ENCODE measurements at places on chromosomes 4 and X. TPM values are rescaled to one million over a fixed set of nuclear protein-coding genes. Genes with fewer than 3 reads are reported as not detected.

DNA sequence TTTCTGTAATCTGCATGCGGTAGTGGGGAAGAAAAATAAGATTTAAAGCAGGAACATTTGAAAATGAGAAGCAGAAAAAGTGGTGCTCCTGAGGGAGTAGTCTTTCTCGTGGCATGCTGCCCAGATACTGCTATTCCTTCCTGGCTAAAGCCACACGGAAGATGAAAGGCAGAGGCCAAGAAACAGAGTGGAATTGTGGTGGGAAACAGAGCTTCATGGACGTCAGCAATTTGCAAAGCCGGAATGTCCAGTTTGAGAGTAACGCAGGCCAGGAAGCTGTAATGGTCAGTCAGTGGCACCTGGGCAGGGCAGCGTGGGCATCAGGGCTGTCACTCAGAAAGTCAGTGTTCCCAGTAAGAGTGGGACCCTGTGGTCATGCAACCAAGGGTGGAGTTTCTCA lies 63.7 kb upstream of the FMR1 start:
- DNase-seq, result no peak

- DNase-seq, result no peak
These were observed 7.4 kb upstream of the PDE6B start for GRCh38 chr4:617644-618641.

- DNase-seq, result peak; percentile 11
These were observed 440.9 kb downstream of the MID1IP1 start for GRCh38 chrX:39242187-39242586.

DNA sequence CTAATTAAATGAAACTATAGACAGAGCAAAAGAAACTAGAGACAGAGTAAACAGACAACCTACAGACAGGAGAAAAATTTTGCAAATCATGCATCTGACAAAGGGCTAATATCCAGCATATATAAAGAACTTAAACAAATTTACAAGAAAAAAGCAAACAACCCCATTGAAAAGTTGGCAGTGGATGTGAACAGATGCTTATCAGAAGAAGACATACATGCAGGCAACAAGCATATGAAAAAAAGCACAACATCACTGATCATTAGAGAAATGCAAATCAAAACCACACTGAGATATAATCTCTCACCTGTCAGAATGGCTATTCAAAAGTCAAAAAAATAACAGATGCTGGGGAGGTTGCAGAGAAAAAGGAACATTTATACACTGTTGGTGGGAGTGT lies 14.8 kb downstream of the ZNF280C start:
- DNase-seq, result no peak

Gene FGG
- total RNA-seq, result not detected

GRCh38 chrX:155105919-155106318 lies 34.6 kb downstream of the BRCC3 start:
- no peak for DNase-seq

Gene SMR3B
- total RNA-seq, result not detected

DNA sequence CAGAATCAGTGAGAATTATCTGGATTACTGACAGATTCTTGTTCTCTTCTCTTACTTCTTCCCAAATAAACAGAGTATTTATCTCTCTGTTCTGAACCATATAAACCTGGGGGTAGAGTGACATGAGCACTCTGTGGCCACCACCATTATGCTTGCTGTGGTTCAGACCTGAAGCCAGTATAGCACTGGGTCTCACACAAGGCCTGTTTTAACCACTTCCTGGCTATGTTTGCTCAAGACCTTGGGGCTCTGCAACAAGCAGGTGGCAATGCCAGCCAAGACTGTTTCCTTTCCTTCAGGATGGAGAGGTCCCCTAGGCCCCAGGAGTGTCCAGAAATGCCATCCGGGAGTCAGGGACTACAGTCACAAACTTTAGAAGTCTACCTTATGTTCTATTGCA lies 21.7 kb upstream of the HEPH start:
- no peak for DNase-seq

Gene XAGE1A
- total RNA-seq, result not detected

Gene MAMLD1
- 1.3 TPM for total RNA-seq

- peak; percentile 64 for DNase-seq
These were observed 130.3 kb downstream of the DIPK2B start for GRCh38 chrX:45070116-45071007.

GRCh38 chrX:36528661-36529060 lies 479.5 kb upstream of the FAM47C start:
- DNase-seq, result no peak

Gene MAOB
- under 0.01 TPM for total RNA-seq

Gene TCP11X2
- total RNA-seq, result not detected

GRCh38 chr4:32340591-32340990 lies 1620.4 kb downstream of the PCDH7 start:
- DNase-seq, result no peak

DNA sequence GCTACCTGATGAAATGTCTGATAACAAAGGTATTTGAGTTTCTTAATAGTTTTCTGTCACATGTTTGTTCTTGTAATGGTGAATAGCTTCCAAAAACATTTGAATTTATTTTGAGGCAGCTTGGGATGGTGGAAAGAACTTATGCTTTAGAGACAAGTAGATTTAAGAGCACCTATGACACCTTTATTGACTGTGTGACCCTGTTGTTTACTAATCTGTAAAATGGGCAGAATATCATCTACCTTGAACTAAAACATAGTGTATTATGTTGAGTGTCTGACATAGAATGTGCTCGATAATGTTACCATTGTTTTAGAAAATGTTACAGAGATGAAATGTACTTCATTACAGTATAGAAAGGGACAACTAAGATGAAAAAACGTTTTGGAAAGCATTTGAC lies 24.9 kb downstream of the STAG2 start:
- DNase-seq, result no peak

Gene TLR10
- not detected for total RNA-seq

GRCh38 chr4:24226023-24226422 lies 336.2 kb upstream of the PPARGC1A start:
- peak; percentile 13 for DNase-seq

- DNase-seq, result no peak
These were observed 172.0 kb downstream of the ADAM29 start for GRCh38 chr4:175090116-175090515.

- DNase-seq, result peak; percentile 12
These were observed 1.0 kb downstream of the SLBP start for GRCh38 chr4:1711055-1711570.

- no peak for DNase-seq
These were observed 312.6 kb downstream of the STIM2 start for GRCh38 chr4:27173280-27173679.

GRCh38 chr4:27861381-27861787 lies 1000.7 kb downstream of the STIM2 start:
- DNase-seq, result peak; percentile 37

Gene FAM9C
- under 0.01 TPM for total RNA-seq

Gene ADH1B
- total RNA-seq, result 0.43 TPM

Gene BMPR1B
- total RNA-seq, result 2.3 TPM

- DNase-seq, result peak; percentile 61
These were observed 36.0 kb downstream of the DLG3 start for GRCh38 chrX:70480660-70481018.

Gene CSN1S1
- total RNA-seq, result not detected

Gene F8
- total RNA-seq, result 2.2 TPM

Gene DOK7
- not detected for total RNA-seq

DNA sequence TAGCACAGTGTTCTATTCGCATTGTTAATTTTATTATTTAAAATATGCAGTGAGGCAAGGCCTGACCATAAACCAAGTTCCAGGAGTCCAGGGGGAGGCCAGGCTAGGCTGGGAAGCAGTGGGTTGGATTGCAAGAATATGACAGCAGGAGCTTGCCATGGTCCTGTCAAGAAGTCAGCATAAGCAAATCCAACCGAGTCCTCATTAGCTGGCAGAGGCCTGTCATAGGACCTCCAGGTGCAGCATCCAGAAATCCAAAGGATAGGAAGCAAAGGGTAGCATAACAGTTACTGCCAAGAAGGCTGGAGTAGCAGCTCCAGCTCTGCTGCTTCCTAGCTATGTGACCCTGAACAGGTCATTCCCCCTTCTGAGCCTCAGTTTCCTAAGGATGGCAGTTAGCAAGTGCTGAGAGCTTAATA lies 13.4 kb downstream of the PJA1 start:
- no peak for DNase-seq

- DNase-seq, result no peak
These were observed 9.8 kb upstream of the UTP3 start for GRCh38 chr4:70678383-70678999.

DNA sequence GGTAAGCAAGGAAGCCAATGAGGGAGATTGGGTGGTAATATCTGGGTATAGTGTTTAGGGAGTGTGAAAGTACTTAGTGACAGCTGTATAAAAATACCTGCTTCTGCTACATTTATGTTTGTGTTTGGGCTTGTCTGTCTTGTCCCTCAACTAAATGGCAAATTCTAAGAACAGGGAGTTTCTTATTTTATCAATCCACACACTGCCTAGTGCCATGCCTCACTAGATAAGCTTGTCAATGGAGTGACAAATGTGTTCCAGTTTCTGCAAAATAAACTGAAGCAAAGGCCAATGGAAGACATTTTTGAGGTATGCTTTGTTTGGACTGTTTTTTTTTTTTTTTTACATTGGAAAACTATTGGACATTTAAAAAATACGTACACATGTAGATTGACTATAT lies 418.0 kb downstream of the SH2D1A start:
- no peak for DNase-seq

- peak; percentile 37 for DNase-seq
These were observed 877 bp upstream of the SLC16A2 start for GRCh38 chrX:74420196-74421035.

DNA sequence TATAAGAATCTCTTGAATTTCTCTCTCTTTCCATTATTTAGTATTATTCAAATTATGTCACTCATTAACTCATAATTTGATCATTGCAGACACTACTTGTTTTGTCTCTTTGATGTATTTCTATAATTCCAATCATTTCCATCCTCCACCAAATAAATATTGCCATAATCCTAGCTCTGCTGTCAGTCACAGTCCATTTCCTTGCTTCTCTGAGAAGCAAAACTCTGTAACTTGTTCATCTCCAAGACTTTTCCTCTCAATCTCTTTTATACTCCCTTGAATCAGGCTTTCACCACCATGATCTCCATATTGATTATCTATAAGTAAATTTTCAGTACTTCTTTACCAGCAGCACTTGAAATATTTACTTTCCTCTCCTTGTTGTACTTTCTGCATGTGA lies 135.9 kb downstream of the SCLT1 start:
- no peak for DNase-seq

DNA sequence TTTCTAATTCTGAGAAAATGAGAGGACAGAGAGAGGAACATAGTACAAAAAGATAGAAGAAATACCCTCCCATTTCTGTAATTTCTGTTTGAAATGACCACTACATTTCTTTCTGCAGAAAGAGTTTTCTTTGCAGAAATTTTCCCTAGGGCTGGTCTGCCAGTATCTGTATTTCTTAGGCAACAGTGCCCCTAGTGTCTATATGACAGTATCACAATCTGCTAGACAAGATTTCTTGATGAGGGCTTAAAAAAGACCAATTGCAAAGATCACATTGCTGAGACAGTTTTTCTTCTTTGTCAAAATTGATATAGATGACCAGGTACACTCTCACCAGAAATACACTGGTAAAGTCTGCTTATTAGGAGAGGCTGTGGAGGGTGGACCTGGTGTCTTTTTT lies 81.0 kb upstream of the ZDHHC15 start:
- peak; percentile 19 for DNase-seq

GRCh38 chr4:6956434-6957147 lies 47.0 kb downstream of the TBC1D14 start:
- DNase-seq, result no peak

- no peak for DNase-seq
These were observed 26.2 kb downstream of the TMEM144 start for GRCh38 chr4:158236304-158237030.

Gene EPHA5
- 0.32 TPM for total RNA-seq

Gene KLB
- not detected for total RNA-seq

DNA sequence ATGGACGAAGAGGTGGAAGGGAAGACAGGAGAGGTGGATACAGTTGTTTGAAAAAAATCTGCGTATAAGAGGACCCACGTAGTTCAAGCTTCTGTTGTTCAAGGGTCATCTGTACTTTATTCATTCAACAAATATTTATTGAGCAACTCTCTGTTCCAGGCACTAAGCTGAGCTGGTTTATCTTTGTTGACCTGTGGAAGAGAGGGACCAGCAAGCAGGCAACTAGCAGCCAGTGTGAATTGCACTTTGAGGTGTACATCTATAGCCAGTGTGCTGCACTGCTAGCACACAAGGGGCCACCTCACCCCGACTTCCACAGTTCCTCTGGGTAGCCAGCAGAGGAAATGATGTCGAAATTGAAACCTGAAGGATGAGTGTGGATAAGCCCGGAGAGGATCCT lies 191.4 kb downstream of the SOWAHB start:
- DNase-seq, result peak; percentile 64

- no peak for DNase-seq
These were observed 120.4 kb downstream of the CT47B1 start for GRCh38 chrX:120755066-120755846.

DNA sequence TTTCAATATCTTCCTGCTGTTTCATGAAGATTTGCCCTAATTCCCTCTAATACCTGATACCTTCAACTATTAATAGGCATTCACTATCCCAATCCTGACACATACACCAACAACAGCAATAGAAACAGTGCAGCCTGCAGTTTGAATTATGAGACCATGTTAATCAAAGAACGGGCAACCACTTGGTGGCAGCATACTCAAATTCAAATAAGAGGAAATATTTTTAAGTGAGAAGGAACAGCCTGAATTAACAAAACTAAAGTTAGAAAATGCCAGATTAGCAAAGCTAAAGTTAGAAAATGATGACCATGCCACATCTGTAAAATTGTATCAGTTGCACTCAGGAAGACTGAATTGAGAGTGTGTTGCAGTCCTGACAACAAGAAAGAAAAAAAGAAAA lies 204.9 kb downstream of the SMARCA1 start:
- DNase-seq, result peak; percentile 19

GRCh38 chr4:181745933-181746625 lies 497.1 kb upstream of the TENM3 start:
- no peak for DNase-seq

GRCh38 chr4:5368426-5368825 lies 317.1 kb downstream of the STK32B start:
- no peak for DNase-seq

DNA sequence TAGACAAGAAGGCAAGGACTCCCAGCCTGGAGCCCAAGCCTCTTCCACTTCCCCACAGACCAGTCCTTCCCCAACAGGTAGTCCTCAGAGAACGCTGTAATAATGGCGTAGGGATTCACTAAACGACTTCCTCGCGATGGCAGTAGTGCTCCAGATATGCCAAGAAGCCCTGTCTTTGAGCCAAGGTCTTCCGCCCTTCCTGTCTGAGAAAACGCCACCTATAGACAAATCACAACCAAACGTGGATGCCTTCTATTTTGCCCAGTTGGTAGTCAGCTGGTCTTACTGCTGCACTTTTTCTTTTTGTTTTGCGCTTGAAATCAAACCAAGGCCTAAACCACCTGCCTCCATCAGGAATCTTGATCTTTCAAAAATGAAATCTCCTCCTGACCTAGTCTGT lies 203.3 kb downstream of the OR13H1 start:
- DNase-seq, result peak; percentile 92

Gene HTRA3
- total RNA-seq, result 1.3 TPM

Measured in fibroblast of villous mesenchyme (primary cell).